ENCODE measurements at places on chromosomes 13 and 19.

GRCh38 chr19:10727685-10728201 lies 9.9 kb downstream of the DNM2 start:
- DNase-seq, result no peak

GRCh38 chr13:111949311-111949710 lies 117.6 kb upstream of the SOX1 start:
- no peak for DNase-seq

DNA sequence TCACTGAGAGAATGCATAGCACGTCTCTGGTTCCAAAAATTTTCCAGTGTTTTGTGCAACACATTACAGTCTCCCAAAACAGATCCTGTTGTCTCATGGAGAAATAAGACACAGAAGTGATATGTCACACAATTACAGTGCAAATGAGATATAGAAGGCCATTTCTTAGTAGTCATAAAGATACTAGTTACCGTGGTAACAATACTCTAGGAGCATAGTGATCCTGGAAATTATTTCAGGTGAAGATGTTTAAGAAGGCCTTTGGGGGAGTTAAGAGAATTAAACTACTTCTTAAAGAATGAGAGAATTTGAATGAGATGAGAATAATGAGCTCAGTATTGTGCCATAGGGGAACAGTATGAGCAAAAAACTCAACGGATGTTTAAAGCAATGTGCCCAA lies 628.0 kb upstream of the MIR17HG start:
- DNase-seq, result peak; percentile 59

DNA sequence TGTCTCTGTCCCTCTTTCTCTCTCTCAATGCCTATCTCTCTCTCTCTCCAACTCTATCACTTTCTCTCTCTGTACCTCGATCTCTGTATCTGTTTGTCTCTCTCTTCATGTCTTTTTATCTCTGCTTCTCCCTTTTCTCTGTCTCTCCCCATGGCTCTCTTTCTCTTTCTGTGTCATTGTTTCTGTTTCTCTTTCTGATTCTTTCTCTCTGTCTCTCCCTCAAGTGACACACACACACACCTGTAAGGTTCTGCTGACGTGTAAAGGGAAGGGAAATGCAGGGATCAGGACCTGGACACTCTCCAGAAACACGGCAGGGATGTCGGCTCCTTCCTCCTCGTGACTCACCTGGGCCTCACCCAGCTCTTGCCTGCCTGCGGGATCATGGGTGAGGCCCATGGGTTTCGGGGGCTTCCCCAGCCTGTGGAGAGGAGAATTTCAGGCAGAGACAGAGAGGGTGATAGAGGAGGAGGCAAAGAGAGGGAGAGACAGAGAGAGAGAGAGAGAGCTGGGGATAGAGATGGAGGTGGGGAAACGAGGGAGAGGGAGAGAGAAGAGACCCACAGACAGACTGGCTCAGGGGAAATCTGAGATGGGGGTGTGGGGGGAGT lies 5.4 kb upstream of the PLAUR start:
- no peak for DNase-seq

- DNase-seq, result peak; percentile 60
Measured at GRCh38 chr13:29583073-29583785, 12.3 kb downstream of the SLC7A1 start.

DNA sequence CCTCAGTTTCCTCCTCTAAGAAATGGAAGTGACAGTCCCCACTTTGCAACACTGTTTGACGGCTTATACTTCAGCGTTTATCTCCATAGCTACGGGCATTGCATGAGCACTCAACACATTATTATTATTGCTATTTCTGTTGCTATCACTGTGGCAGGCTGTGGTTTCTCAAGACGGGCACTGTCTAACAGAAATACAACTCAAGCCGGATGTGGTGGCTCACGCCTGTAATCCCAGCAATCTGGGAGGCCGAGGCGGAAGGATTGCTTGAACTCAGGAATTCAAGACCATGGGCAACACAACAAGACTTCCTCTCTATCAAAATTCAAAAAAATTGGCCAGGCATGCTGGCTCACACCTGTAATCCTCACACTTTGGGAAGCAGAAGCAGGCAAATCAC lies 4.9 kb upstream of the ZSWIM4 start:
- DNase-seq, result peak; percentile 42
